ENCODE measurements at places on chromosomes 7 and 10.

GRCh38 chr7:41277561-41277960 is 425.3 kb downstream of the INHBA start:
- DNase-seq = no peak

GRCh38 chr10:86290933-86291615 is 75.5 kb downstream of the GRID1 start:
- peak; percentile 45 for DNase-seq

DNA sequence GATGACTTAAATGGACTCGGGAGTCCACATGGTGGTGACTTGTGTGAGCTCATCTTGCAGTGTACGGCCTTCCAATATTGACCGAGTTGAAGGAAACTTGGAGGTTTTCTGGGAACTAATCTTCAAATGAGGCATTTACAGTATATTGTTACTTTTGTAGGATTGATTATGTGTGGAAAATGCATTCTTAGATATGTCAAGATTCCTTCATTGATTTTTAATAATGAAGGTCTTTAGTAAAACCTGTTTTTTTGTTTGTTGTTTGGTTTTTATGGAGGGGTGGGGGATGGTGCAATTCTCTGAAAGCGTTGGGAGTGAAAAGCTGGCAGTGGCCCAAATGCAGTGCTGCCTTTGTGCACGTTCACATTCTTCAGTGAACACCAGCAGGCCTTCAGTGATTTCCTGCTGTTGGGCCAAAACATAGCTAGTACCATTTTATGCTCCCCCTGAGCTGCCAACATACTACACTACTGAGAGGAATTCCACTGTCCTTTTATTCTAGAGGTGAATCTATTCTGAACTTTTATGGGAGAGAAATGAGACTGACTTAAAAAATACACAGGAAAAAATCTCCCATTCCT is 50.4 kb downstream of the CCNY start:
- DNase-seq = no peak

DNA sequence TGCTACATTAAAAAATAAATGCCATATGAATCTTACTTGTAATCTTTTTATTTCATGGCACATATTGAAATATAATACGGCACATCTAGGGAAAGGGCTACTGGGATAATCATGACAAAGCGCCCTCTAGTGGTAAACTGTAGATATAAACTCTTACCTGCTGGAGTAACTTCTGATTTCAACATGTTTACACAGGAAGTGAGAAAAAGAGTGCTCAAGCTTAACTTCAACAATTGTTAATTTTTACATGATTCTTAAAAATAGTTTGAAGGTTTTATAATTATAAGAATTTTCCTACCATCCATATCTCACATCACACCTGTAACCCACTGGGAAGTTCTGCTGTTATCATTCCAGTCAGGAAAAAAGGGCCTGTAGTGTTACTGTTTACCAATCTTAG is 2.0 kb upstream of the HEPACAM2 start:
- no peak for DNase-seq

DNA sequence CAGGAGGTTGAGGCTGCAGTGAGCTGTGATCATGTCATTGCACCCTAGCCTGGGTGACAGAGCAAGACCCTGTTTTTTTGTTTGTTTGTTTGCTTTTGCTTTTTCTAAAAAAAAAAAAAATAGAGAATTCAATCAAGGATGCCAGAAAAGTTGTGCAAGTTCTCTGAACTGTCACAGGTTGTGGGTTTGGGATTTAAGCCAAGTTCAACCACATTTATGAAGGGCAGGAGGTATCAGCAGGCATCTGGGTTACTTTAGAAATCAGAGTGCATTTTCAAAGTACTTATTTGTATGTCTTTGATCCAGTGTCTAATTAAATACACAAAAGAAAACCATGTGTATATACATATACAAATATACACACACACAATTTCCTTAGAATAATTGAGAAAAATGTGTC is 151.2 kb upstream of the MINDY3 start:
- no peak for DNase-seq

- DNase-seq = no peak
Measured at GRCh38 chr7:20826243-20826642, 39.6 kb upstream of the SP8 start.

DNA sequence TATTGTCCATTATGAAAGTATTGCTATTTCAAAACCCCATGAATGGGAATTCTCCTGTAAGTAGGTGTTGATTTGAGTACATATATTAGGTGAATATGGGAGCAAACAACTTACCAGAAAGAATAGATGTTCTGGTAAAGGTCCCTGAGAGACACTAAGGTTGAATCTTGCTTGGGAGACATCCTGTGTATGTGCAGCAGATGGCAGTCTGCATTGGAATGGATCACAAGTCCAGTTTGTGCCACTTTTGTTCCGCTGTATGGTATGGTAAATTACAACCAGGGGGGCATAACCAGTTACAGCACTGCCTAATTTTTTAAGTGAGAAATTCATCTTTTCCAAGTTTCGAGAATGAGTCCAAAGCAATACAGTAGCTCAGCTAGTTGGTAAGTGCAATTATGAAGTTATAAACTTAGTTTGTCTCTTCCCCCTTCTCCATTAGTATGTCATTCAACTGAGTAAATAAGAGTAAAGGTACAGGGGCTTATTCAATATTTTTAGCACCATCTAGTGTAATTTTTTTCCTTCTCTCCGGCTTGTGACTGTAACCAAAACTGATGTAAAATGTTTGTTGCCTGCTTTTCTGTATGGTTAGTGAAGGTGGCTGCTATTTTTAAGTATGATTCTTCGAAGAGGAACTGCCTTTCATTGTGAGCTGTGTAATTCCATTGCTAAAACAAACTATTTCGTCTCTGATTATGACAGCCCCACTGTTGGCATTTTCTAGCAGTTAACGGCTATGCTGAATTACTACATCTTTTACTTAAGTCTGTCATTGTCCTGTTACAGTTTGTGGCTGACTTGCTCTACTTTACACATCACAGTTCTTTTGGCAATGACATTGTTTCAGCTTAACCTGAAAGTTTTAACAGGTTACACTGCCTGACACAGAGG is 2.8 kb downstream of the MCU start:
- no peak for DNase-seq

- DNase-seq = no peak
Measured at GRCh38 chr7:142811154-142811737, 40.5 kb downstream of the PRSS2 start.

DNA sequence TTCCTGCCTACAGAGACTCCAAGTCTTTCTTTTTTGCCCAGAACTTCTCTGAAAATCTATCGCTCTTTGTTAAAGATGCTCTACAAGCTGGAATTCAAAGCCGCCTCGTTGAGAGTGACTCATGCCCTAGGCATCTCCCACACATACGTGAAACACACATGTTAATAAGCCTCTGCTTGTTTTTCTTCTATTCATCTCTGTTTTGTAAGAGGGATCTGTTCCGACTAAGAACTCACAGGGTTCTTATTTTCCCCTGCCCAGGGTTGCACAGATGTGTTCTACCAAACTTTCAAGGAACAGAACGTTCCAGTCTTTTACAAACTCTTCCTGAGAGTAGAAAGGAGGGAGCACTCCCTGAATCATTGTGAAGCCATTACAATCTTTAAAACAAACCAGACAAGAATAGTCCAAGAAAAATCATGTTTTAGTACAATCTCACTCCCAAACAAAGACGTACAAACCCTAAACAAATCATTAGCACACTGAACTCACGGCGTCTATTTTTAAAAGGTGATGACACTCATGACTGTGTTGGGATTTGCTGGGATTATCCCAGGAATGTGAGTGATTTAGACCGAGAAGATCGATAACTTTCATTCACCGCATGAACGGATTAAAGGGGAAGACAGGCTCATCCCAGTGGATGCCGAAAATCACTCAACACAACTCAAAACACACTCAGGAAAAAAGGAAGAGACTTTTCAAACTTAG is 55.3 kb upstream of the INPP5A start:
- DNase-seq = no peak

- no peak for DNase-seq
Measured at GRCh38 chr10:436013-436697, 253.3 kb downstream of the DIP2C start.

GRCh38 chr7:152571068-152571467 is 104.9 kb downstream of the XRCC2 start:
- no peak for DNase-seq

GRCh38 chr7:30147223-30147622 is 12.4 kb downstream of the MTURN start:
- no peak for DNase-seq

GRCh38 chr7:141844256-141844655 is 3.0 kb upstream of the PRSS37 start:
- DNase-seq = no peak
